ENCODE measurements at places on chromosomes 4 and X.

DNA sequence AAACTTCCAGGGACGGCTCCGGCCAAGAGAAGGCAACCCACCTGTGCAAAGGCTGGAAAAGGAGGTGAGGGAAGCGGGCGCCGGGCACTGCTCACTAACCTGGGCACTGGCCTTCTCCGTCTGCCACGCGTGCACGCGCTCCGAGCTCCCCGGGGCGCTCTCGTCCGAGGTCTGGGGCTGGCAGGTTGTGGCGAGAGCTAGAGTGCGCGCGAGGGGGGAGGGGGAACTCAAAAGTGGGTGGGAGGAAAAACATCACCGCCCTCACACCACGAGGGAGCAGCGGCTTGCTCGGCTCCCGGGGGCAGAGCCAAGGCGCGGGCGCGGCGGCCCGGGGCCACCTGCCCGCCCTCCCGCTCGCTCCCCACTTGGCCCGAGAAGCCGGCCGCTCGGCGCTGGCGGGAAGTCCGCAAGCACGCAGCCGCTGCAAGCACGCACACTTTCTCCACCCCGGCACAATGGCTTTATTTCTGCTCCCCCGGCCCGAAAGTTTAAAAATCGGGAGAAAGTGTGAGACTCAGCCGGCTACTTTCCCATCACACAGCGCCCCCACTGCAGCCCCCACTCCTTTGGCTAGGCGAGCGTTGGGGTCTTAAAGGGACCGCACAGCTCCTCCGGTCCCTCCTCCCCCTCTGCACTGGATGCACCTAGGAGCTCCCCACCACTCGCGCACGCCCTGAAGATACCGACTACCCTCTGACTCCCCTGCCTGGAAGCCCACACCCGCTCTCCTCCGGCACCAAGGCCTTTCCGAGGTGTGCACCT is at the start of gene CHRDL1:
CHRDL1 (minus strand) TSS at position 173 of the 762 bp plus-strand sequence. CDS start 3,636 bp downstream, outside the sequence.
- DNase-seq: no peak

GRCh38 chr4:37960679-37961450 is 667 bp downstream of the PTTG2 start:
- DNase-seq: no peak

DNA sequence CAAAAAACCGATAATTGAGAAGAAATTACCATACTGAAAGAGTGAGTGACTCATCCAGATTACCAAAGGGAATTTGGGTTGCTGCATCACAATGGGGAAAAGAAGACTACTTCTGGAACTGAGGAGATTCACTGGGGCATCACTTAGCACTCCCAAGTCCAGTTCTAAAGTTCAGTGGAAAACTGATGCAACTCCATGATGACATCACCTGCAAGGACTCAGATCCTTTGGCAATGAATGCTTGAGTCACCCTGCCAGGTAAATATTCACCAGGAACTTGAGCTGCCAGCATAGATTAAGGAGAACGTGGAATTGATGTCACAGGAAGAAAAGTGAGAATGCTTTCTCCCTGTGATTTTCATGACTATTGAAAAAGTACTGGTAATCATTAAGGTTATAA is 32.0 kb upstream of the SMIM10L2A start:
- DNase-seq: no peak

DNA sequence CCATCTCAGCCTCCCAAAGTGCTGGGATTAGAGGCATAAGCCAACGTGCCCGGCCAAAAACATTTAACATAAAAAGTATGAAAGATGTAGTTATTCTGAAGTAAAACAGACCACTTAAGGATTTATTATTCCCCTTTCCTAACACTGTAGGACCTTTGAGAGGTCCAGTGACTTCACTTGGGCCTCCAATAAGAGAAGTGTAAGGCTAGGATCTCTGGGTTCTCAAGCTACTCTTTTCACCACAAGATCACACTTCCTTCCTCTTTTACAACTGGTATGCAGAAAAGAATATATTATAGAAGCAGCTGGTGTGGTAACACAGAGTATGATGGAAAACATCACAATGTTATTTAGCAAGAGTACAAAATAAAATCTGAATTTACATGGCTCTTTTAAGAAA is 30.2 kb upstream of the CCNG2 start:
- no peak for DNase-seq

GRCh38 chr4:154033921-154034320 is 245.0 kb upstream of the SFRP2 start:
- DNase-seq: no peak

All from stimulated activated CD8-positive, alpha-beta memory T cell treated with anti-CD3 and anti-CD28 coated beads, Interleukin-7, amount 100 ng/mL, for 24 hours (primary cell).